ENCODE measurements at places on chromosomes 12 and 14. TPM values are rescaled to one million over a fixed set of nuclear protein-coding genes. Genes with fewer than 3 reads are reported as not detected.

DNA sequence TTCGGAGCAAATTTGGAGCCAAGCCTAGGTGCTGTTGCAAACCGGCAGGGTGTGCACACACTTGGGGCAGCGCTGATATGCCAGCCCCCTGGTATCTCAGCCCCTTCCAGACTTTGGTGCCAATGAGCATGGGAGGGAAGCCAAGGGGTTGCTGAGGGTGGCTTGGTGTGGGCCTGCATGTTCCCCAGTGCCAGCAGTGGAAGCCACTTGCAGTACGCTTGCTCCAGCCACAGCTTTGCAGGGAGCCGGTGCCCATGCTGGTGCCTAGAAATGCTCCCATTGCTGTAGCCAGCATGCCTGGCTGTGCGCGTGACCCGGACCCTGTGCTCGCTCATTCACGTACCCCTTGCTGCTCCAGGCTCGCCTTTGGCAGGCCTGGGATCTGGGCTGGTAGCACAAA lies 67.1 kb upstream of the DNM1L start:
- H3K27ac ChIP-seq: no peak overlapping the region
- H3K27me3 ChIP-seq: no peaks in the 10 kb centered on the region
- DNase-seq: no peak
- H3K4me3 ChIP-seq: no peak overlapping the region
- no peaks in the 10 kb centered on the region for H3K36me3 ChIP-seq

The IAPP gene
- not detected for total RNA-seq

DNA sequence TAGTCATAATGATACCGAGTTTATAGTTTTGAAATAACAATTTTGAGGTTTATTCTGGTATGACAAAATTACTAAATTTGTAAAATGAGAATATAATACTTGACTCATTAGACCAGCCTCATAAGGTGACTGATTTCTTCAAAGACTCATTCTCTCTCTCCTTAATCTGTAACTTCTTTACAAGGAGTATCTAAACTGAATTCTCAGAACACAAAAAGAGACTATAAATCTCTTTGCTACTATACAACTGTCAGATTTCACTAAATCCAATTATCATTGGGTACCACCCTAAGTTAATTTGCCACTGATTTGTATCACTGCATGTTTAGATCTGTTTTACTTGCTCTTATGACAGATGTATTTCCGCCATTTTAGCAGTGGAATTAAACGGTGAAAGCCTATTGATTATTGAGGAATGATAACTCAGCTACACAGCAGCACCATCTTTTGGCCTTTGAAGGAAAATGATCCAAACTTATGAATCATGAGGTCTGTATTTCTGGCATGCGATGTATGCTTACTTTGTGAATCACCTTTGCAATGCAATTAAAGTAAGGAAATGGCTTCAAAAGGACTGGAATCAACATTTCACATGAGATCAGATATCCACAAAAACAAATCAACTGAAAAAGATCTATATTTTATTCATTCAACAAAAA lies 161.2 kb downstream of the RERGL start:
- H3K36me3 ChIP-seq: no peaks in the 10 kb centered on the region
- no peak overlapping the region for H3K4me3 ChIP-seq
- no peak for DNase-seq
- no peak overlapping the region for H3K27ac ChIP-seq
- no peaks in the 10 kb centered on the region for H3K4me1 ChIP-seq
- no peaks in the 10 kb centered on the region for H3K27me3 ChIP-seq

GRCh38 chr14:54333511-54333910 lies 63.3 kb upstream of the CDKN3 start:
- H3K36me3 ChIP-seq: no peaks in the 10 kb centered on the region
- no peaks in the 10 kb centered on the region for H3K27me3 ChIP-seq
- peaks cover 11% of the 10 kb centered on the region for H3K4me1 ChIP-seq
- no peak for DNase-seq

DNA sequence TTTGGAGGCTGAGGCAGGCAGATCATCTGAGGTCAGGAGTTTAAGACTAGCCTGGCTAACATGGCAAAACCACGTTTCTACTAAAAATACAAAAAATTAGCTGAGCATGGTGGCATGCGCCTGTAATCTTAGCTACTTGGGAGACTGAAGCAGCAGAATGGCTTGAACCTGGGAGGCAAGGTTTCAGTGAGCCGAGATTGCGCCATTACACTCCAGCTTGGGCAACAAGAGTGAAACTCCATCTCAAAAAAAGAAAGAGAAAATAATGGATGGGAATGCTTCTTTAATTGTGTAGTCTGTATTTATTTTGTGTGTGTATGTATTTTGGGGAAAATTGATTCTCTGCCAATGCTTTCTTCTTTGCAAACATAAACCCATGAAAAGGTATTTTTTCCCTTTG lies 32.5 kb downstream of the SRGAP1 start:
- H3K4me3 ChIP-seq: no peak overlapping the region
- no peaks in the 10 kb centered on the region for H3K27me3 ChIP-seq
- H3K4me1 ChIP-seq: no peaks in the 10 kb centered on the region
- no peak for DNase-seq

GRCh38 chr12:42070036-42070435 lies 74.6 kb downstream of the GXYLT1 start:
- H3K4me1 ChIP-seq: no peaks in the 10 kb centered on the region
- H3K4me3 ChIP-seq: no peak overlapping the region
- H3K27ac ChIP-seq: no peak overlapping the region
- no peak for DNase-seq

Data from sigmoid colon (tissue), 7 donors.